ENCODE measurements at places on chromosomes 5 and 9. TPM values are rescaled to one million over a fixed set of nuclear protein-coding genes. Genes with fewer than 3 reads are reported as not detected.

DNA sequence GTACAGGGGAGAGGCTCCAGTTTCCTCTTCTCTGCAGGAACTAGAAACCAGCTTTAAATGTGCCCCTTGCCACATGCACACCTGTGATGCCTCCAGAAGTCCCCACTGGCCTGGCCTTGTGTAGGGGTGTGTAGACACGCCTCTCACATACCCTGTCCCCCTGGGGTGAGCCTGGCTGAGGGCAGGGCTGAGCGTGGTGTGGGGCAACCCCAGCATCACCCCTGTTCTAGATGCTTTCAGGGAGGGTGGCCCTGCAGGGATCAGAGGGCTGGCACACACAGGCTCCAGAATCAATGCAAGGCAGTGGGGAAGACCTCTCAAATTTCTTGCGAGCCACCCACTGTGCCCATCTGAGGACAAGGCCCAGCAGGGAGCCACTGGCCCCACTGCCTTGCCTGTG, 54.7 kb downstream of the NXNL2 start:
- no peaks in the 10 kb centered on the region for H3K36me3 ChIP-seq
- H3K4me3 ChIP-seq, result no peak overlapping the region
- peaks cover 5% of the 10 kb centered on the region for H3K27me3 ChIP-seq
- DNase-seq, result no peak
- peaks cover 7% of the 10 kb centered on the region for H3K4me1 ChIP-seq

DNA sequence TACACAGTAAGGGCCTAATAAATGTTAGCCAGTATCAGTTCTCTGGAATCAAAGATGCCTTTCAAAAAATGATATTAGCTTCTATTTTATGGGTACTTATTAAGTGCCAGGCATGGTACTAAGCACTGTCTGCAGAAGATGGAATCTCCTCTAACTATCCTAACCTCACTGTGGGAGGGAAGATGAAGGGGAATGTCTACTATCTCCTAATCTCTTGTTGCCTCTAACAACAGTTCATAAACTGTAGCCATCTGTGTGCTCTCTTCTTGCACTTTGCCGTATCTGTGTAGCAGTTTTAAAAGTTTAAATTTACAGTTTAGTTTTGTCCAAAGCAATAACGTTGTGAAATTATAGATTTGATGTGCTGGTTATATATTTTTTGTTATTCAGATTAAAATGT, 99.6 kb upstream of the CCDC112 start:
- H3K4me3 ChIP-seq, result no peak overlapping the region
- H3K27me3 ChIP-seq, result peaks cover 6% of the 10 kb centered on the region

The TEX48 gene
- 0.68 TPM for total RNA-seq

The ZNF618 gene
- total RNA-seq, result 0.25 TPM

The IL3 gene
- total RNA-seq, result 140 TPM

DNA sequence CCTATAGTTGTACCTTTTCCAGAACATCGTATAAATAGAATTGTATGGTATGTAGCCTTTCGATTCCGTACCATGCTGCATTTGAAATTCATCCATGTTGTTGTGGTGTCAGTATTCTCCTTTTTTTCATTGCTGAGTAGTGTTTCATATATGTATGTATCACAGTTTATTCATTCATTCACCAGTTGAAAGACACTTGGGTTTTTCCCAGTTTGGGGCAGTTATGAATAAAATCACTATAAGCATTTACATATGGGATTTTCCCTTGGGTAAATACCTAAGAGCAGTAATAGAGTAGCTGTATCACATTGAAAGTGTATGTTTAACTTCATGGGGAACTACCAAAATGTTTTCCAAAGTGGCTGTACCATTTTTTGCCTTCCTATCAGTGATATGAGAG, 16.1 kb upstream of the FKTN start:
- H3K27me3 ChIP-seq, result peaks cover 2% of the 10 kb centered on the region
- H3K4me1 ChIP-seq, result peaks cover 3% of the 10 kb centered on the region
- H3K36me3 ChIP-seq, result no peaks in the 10 kb centered on the region
- H3K4me3 ChIP-seq, result no peak overlapping the region

GRCh38 chr9:14220256-14220655, 93.7 kb downstream of the NFIB start:
- H3K36me3 ChIP-seq, result no peaks in the 10 kb centered on the region
- H3K27me3 ChIP-seq, result no peaks in the 10 kb centered on the region
- no peak overlapping the region for H3K4me3 ChIP-seq
- H3K4me1 ChIP-seq, result no peaks in the 10 kb centered on the region
- DNase-seq, result no peak

DNA sequence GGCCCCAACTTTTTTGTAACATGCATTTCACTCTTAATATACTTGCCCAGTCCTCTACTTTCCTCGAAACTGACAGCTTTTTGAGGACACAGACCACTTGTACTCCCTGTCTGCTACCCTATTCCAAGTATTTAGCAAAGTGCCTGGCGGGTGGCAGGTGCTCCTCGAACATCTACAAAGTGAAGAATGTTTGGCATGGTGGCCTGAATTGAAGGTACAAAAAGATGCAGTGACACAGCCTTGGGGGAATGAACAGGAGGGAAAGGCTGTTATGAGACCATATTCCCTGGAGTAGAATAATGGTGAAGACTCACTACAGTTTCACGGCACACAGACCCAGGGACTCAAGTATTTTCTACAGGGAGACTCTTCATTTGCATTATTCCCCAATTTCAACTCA, 590.9 kb downstream of the PRELID2 start:
- H3K4me1 ChIP-seq, result no peaks in the 10 kb centered on the region
- H3K36me3 ChIP-seq, result no peaks in the 10 kb centered on the region
- DNase-seq, result no peak
- no peak overlapping the region for H3K4me3 ChIP-seq
- no peak overlapping the region for H3K27ac ChIP-seq
- no peaks in the 10 kb centered on the region for H3K27me3 ChIP-seq

DNA sequence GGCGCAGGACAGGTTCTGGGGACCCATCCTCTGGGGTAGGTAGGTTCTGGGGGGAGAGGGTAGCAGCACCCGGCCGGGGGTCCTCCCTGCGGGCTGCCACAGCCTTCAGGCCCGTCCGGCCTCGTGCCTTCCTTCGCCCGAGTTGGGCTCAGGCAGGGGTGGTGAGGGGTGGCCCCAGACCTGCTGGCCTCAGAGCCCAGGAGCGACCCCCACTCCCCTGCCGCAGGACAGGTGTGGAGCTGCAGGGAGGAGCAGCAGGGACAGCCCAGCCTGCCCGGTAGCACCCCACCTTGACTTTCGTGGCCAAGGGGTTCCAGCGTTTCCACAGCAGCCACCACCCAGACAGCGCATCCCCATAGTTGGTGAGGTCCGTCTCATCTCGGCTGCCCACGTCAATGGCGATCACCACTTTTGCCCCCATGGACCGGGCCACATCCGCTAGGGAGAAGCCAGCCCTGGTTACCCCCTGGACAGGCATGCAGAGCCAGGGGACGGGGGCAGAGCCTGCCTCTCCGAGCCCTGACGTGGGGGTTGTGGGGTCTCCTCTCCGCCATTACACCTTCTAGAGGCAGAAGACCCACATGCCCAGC, 3.4 kb upstream of the NSMF start:
- no peaks in the 10 kb centered on the region for H3K27me3 ChIP-seq
- H3K4me3 ChIP-seq, result peak overlapping the region; percentile 67
- H3K36me3 ChIP-seq, result no peaks in the 10 kb centered on the region
- peaks cover 5% of the 10 kb centered on the region for H3K4me1 ChIP-seq
- no peak for DNase-seq

- no peak for DNase-seq
- no peaks in the 10 kb centered on the region for H3K36me3 ChIP-seq
- H3K4me3 ChIP-seq, result no peak overlapping the region
Measured at GRCh38 chr5:125179612-125180011, 433.2 kb upstream of the ZNF608 start.

GRCh38 chr5:43627028-43627427, 24.0 kb downstream of the NNT start:
- DNase-seq, result no peak
- H3K4me1 ChIP-seq, result peaks cover 4% of the 10 kb centered on the region
- no peak overlapping the region for H3K4me3 ChIP-seq
- H3K36me3 ChIP-seq, result peaks cover 46% of the 10 kb centered on the region

DNA sequence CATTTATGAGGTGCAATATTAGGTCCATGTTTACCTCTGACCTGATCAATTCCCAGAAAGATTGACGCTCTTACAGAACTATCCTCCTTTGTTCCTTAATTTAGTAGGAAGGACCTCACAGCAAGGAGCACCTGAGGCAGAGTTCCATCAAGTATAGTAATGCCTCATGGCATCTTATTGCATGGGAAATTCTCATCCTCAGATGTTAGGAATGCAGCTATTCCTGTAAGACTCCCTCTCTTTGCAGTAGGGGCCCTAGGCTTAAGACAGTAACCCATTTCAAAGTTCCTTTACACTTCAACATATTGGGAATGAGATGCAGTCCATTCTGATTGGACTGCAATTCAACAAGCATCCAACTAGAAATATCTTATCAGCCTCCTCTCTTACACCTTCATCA, 69.8 kb downstream of the SLCO4C1 start:
- H3K4me1 ChIP-seq, result peaks cover 16% of the 10 kb centered on the region
- H3K27ac ChIP-seq, result no peak overlapping the region
- no peak overlapping the region for H3K4me3 ChIP-seq
- no peak for DNase-seq
- H3K27me3 ChIP-seq, result peaks cover 4% of the 10 kb centered on the region

The CSF1R gene
- 0.27 TPM for total RNA-seq

- DNase-seq, result no peak
- H3K27ac ChIP-seq, result no peak overlapping the region
- H3K27me3 ChIP-seq, result no peaks in the 10 kb centered on the region
- H3K4me3 ChIP-seq, result no peak overlapping the region
- H3K36me3 ChIP-seq, result no peaks in the 10 kb centered on the region
Measured at GRCh38 chr9:131319486-131319885, 30.0 kb downstream of the PLPP7 start.

The PPP3R2 gene
- not detected for total RNA-seq

GRCh38 chr5:66361070-66361469, 217.0 kb downstream of the SREK1 start:
- no peaks in the 10 kb centered on the region for H3K4me1 ChIP-seq
- no peak overlapping the region for H3K27ac ChIP-seq
- H3K27me3 ChIP-seq, result peaks cover 8% of the 10 kb centered on the region
- no peaks in the 10 kb centered on the region for H3K36me3 ChIP-seq

GRCh38 chr5:17917465-17917864, 283.2 kb downstream of the TAF11L14 start:
- no peak overlapping the region for H3K4me3 ChIP-seq
- DNase-seq, result no peak
- no peaks in the 10 kb centered on the region for H3K36me3 ChIP-seq
- no peak overlapping the region for H3K27ac ChIP-seq

The SPOCK1 gene
- total RNA-seq, result not detected

GRCh38 chr9:109894921-109895758, 115.1 kb downstream of the PALM2AKAP2 start:
- H3K36me3 ChIP-seq, result no peaks in the 10 kb centered on the region
- peak overlapping the region; percentile 91 for H3K27ac ChIP-seq
- peaks cover 45% of the 10 kb centered on the region for H3K4me1 ChIP-seq

- H3K36me3 ChIP-seq, result no peaks in the 10 kb centered on the region
- H3K4me1 ChIP-seq, result peaks cover 30% of the 10 kb centered on the region
- peak overlapping the region; percentile 84 for H3K27ac ChIP-seq
- H3K27me3 ChIP-seq, result no peaks in the 10 kb centered on the region
Measured at GRCh38 chr9:99720455-99721050, 101.1 kb upstream of the NR4A3 start.

The ANKRD31 gene
- 0.28 TPM for total RNA-seq
